Stimulated activated CD4-positive, alpha-beta T cell treated with anti-CD3 and anti-CD28 coated beads, Interleukin-15, amount 100 ng/mL, for 1 hour (primary cell): ENCODE measurements at places on chromosomes 4 and X.

DNA sequence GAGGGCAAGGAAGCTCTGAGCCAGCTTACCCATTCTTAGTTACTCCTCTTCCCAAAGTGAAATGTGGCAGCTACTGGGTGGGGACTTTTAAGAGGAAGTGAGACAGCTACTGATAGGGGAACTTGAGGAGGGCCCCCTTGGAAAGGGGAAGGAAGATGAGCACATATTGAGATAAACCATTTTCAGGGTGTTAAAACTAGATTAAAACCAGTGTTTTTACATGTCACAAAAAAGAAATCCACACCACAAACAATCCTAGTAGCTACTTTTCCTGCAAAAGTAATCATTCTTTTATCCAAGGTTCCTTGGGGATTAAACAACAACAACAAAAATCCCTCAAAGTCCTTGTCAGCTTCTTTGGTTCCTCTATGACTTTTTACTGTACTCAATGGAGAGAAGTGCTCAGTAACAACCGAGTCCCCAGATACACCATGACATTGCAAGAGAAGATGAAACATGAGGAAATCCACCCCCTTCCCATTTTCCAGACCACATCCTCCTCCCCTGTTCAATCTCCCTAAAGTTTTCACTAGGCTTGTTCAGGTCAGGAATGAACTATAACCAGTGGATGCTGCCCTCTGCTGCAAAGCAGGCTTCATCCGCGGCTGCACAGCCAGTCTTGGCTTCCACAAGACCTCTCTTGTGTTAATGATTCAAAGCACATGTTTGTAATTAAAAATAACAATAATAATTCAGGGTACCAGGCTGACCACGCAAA, 113.5 kb upstream of the TMEM164 start:
- no peak for DNase-seq

- no peak for DNase-seq
These were observed at the start of gene GLRB for GRCh38 chr4:157075811-157076577. Gene GLRB, plus strand, starts transcription at chr4:157076150. Its CDS starts 1,875 bp downstream, at chr4:157078025.

- no peak for DNase-seq
These were observed 464.9 kb upstream of the AMOT start for GRCh38 chrX:113305496-113305895.

DNA sequence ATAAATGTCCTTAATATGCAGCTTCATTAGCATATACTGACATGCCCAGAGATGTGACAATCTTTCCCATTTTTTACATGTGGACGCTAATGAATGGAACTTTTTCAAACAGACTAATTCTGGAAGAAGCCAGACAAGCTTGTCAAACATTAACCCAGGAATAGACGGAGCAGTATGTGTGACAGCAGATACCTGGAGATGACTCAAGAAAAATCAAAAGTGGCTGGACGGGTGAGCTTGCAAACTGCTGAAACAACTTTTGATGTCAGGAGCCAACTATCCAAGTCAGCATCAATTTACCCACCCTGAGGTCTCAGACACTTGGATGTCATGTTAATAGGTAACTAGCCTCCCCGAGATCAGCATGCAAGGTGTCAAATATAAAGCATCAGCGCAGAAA, 183.0 kb downstream of the PACRGL start:
- DNase-seq = no peak
